ENCODE measurements at places on chromosomes 12 and 14. TPM values are rescaled to one million over a fixed set of nuclear protein-coding genes. Genes with fewer than 3 reads are reported as not detected.

Gene IFNG-AS1
- total RNA-seq: 0.55 TPM

Gene ENDOU
- total RNA-seq: not detected

Gene ZFYVE21
- 2.6 TPM for total RNA-seq

Gene HOTAIR
- not detected for total RNA-seq

Gene SLC5A8
- not detected for total RNA-seq

Gene FBLN5
- total RNA-seq: 1.2 TPM

Gene RNASE2
- total RNA-seq: 0.36 TPM

Gene SLC11A2
- 43.6 TPM for total RNA-seq

GRCh38 chr14:20624495-20625070 lies 16.9 kb downstream of the OR6S1 start:
- peaks cover 47% of the 10 kb centered on the region for H3K4me1 ChIP-seq
- H3K27ac ChIP-seq: no peak overlapping the region
- peak overlapping the region; percentile 47 for H3K4me3 ChIP-seq
- H3K27me3 ChIP-seq: no peaks in the 10 kb centered on the region
- no peak for DNase-seq

- no peak overlapping the region for H3K27ac ChIP-seq
- H3K4me1 ChIP-seq: no peaks in the 10 kb centered on the region
These were observed 214.5 kb downstream of the BTG1 start for GRCh38 chr12:91931111-91931510.

GRCh38 chr12:64318605-64319004 lies 72.0 kb downstream of the C12orf56 start:
- no peak overlapping the region for H3K4me3 ChIP-seq
- H3K36me3 ChIP-seq: no peaks in the 10 kb centered on the region
- no peaks in the 10 kb centered on the region for H3K4me1 ChIP-seq
- no peak overlapping the region for H3K27ac ChIP-seq
- DNase-seq: no peak
- no peaks in the 10 kb centered on the region for H3K27me3 ChIP-seq

- peaks cover 14% of the 10 kb centered on the region for H3K36me3 ChIP-seq
- H3K27me3 ChIP-seq: no peaks in the 10 kb centered on the region
- peaks cover 89% of the 10 kb centered on the region for H3K4me1 ChIP-seq
- no peak for DNase-seq
These were observed 25.0 kb downstream of the DAD1 start for GRCh38 chr14:22563987-22564386.

DNA sequence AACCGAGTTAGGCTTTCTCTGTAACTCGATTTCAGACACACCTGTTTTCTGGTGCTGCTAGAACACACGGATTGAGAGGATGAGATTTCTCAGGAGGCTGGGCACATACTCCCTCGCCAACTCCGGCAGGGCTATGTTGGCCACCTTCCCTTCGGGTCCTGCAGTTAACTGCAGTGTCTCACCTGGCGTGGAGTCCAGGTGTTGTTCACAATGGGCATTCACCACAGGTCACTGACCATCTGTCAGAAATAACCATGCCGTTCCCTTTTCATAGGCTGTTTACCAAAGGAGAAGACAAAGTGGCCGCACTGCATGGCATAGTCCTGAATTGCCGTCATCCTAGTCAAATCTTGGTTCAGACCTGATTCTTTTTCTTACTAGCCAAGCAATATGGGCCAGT lies 5.5 kb upstream of the KCNH3 start:
- H3K27ac ChIP-seq: no peak overlapping the region
- H3K36me3 ChIP-seq: no peaks in the 10 kb centered on the region
- H3K27me3 ChIP-seq: no peaks in the 10 kb centered on the region
- H3K4me3 ChIP-seq: no peak overlapping the region

DNA sequence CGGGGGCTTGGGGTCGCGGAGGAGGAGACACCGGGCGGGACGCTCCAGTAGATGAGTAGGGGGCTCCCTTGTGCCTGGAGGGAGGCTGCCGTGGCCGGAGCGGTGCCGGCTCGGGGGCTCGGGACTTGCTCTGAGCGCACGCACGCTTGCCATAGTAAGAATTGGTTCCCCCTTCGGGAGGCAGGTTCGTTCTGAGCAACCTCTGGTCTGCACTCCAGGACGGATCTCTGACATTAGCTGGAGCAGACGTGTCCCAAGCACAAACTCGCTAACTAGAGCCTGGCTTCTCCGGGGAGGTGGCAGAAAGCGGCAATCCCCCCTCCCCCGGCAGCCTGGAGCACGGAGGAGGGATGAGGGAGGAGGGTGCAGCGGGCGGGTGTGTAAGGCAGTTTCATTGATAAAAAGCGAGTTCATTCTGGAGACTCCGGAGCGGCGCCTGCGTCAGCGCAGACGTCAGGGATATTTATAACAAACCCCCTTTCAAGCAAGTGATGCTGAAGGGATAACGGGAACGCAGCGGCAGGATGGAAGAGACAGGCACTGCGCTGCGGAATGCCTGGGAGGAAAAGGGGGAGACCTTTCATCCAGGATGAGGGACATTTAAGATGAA lies 630 bp downstream of the FOS start:
- peaks cover 24% of the 10 kb centered on the region for H3K36me3 ChIP-seq
- H3K27ac ChIP-seq: peak overlapping the region; percentile 82
- peak overlapping the region; percentile 88 for H3K4me3 ChIP-seq
- DNase-seq: no peak

- H3K4me3 ChIP-seq: peak overlapping the region; percentile 72
- peak overlapping the region; percentile 18 for H3K27ac ChIP-seq
- H3K27me3 ChIP-seq: no peaks in the 10 kb centered on the region
- no peaks in the 10 kb centered on the region for H3K36me3 ChIP-seq
- peaks cover 27% of the 10 kb centered on the region for H3K4me1 ChIP-seq
These were observed 105.9 kb upstream of the BCAT1 start for GRCh38 chr12:25054783-25055144.

DNA sequence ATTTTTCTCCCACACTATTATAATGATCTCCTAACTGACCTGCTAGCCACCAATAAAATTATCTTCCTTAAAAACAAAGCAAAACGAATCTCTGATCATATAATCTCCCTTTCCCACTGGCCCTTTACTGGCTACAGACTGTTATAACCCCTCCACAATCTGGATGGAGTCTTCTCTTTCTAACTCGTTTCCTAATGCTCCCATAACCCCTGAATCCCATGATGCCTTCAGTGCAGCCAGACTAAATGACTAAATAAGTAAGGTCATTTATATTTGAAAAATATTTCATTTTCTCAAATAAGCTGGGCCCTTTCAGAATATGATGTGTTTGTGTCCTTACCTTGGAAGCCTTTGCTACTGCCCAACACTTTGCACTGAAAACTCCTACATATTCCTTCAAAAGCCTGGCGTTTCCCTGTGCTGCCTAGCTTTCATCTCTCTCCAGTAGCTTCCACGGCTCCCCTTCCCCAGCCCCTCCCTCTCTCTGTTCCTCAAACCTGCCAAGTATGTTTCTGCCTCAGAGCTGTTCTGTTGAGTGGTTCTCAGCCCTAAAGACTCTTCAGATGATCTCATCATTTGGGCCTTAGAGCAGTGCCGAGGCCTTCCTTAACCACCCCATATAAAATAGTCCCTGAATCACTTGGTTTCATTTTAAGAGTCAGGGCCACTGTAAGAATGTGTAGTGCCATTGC lies 91.7 kb downstream of the MYRFL start:
- H3K27ac ChIP-seq: no peak overlapping the region
- H3K4me3 ChIP-seq: no peak overlapping the region
- no peaks in the 10 kb centered on the region for H3K4me1 ChIP-seq
- H3K27me3 ChIP-seq: no peaks in the 10 kb centered on the region
- no peaks in the 10 kb centered on the region for H3K36me3 ChIP-seq

DNA sequence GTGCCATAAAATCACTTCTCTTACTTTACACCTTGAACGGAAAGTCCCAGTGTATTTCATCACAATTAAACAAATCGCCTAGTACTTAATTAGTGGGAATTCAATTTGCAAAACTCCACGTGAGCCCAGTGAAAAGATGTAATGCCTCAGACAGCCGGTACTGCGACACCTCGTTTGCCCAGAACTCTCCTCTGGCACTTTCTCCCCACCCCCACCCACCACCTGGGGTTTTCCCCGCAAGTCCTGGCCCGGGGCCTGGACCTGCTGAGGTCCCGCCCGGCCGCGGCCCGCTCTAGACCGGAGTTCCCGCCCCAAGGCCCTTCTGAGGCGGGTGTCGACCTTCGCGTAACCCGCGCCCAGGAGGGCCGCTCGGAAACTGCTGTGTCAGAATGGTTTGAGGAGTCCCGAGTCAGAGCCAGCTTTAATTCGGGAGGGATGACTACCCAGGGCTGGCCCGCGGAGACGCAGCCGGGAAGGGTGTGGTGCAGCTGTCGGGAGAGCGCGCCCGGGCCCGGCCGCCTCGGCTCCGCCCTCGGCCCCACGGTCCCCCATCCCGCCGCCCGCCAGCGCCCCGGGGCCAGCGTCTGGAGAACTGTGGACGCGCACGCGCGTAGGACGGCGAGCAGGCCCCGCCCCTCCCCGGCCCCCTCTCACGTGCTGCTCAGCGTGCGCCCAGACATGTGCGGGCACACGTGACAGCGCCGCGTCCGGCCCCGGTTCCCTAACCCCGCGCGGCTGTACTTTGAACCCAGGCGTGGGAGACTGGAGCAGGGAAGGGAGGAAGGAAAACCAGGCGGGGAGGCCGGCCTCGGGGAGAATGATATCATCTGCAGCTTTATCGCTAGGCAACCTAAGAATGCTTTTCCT lies 10.8 kb downstream of the BHLHE41 start:
- H3K27ac ChIP-seq: no peak overlapping the region
- H3K4me1 ChIP-seq: peaks cover 12% of the 10 kb centered on the region
- peak overlapping the region; percentile 57 for H3K4me3 ChIP-seq
- H3K27me3 ChIP-seq: peaks cover 3% of the 10 kb centered on the region
- DNase-seq: peak; percentile 56
- H3K36me3 ChIP-seq: no peaks in the 10 kb centered on the region

GRCh38 chr12:121799842-121800693 lies 3.7 kb upstream of the SETD1B start:
- no peaks in the 10 kb centered on the region for H3K27me3 ChIP-seq
- peaks cover 34% of the 10 kb centered on the region for H3K36me3 ChIP-seq
- H3K4me3 ChIP-seq: peak overlapping the region; percentile 100

- H3K4me1 ChIP-seq: peaks cover 20% of the 10 kb centered on the region
- no peak overlapping the region for H3K27ac ChIP-seq
- no peak overlapping the region for H3K4me3 ChIP-seq
- H3K27me3 ChIP-seq: peaks cover 11% of the 10 kb centered on the region
- no peaks in the 10 kb centered on the region for H3K36me3 ChIP-seq
These were observed 2.2 kb upstream of the DAAM1 start for GRCh38 chr14:59186306-59186705.

DNA sequence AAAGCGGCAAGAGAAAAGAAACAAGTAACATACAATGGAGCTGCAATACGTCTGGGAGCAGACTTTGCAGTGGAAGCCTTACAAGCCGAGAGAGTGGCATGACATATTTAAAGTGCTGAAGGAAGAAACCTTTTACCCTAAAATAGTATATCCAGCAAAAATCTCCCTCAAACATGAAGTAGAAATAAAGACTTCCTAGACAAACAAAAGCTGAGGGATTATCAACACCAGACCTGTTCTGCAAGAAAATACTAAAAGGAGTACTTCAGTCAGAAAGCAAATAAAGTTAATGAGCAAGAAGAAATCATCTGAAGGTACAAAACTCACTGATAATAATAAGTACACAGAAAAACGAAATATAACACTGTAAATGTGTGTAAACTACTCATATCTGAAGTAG lies 77.5 kb upstream of the ABCD2 start:
- H3K27ac ChIP-seq: no peak overlapping the region
- no peaks in the 10 kb centered on the region for H3K4me1 ChIP-seq
- no peak overlapping the region for H3K4me3 ChIP-seq
- H3K27me3 ChIP-seq: no peaks in the 10 kb centered on the region
- no peaks in the 10 kb centered on the region for H3K36me3 ChIP-seq

DNA sequence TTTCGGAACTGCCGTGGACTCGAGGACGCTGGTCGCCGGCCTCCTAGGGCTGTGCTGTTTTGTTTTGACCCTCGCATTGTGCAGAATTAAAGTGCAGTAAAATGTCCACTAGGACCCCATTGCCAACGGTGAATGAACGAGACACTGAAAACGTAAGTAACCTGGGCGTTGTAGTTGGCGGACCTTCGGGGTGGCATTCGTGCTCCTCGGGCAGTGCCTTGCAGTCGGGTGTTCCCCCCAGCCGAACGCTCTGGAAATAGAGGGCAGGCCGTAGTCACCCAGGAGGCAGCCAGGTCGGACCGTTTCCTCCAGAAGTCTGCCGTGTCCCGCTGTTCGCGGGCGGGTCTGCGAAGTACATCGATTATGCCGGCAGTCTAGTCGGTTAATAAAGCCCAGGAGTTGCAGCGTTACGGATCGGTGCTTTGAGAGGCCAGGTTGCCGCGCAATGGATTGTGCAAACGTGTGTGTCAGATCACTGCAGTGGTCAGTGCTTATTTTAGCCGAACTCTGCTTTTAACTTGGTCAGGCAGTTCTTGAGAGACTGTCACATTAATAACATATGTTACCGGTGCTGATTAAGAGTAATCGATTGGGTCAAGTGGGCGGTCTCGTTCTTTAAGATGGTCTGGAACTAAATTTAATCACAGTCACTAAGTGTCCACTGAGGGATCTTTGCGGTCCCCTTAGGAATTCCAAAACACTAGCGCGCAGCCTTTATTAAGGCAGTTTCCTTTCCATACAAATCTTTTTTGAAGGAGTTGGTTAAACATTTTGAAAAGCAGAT lies 906 bp downstream of the MARK3 start:
- H3K36me3 ChIP-seq: no peaks in the 10 kb centered on the region
- no peaks in the 10 kb centered on the region for H3K27me3 ChIP-seq
- H3K4me3 ChIP-seq: peak overlapping the region; percentile 89
- peak overlapping the region; percentile 84 for H3K27ac ChIP-seq
- peaks cover 34% of the 10 kb centered on the region for H3K4me1 ChIP-seq

DNA sequence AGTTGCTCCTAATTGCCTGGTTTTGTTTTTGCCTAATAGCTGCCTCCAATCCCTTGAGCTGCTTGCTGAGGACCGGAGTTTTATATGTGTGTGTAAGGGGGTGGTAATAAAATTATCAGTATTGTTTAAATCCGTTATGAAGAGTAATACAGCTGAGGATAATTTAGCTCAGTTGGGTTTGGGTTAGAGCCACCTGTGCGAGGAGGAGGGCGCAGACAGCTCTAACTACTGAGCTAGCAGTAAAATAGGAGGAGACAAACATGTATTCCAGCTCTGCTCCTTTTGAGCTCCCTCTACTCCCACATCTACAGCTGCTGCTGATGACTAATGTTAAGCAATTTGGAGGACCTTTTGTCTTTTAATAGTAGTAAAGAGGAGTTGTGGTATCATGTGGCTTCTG lies 61.5 kb downstream of the SPATS2 start:
- H3K4me1 ChIP-seq: no peaks in the 10 kb centered on the region
- H3K27ac ChIP-seq: no peak overlapping the region
- no peak overlapping the region for H3K4me3 ChIP-seq
- no peak for DNase-seq
- no peaks in the 10 kb centered on the region for H3K27me3 ChIP-seq

- H3K4me1 ChIP-seq: peaks cover 7% of the 10 kb centered on the region
- peak within 1 kb of the TSS; percentile 90 for H3K27ac ChIP-seq
- H3K36me3 ChIP-seq: no peaks in the 10 kb centered on the region
- H3K4me3 ChIP-seq: peak within 1 kb of the TSS; percentile 76
- DNase-seq: peak; percentile 78
These were observed at the start of gene CLEC2B for GRCh38 chr12:9869307-9870161. Gene CLEC2B, minus strand, starts transcription at chr12:9869354.

Data from CD4-positive, alpha-beta T cell (primary cell).